ENCODE measurements at places on chromosomes 6 and 20.

GRCh38 chr6:146697921-146698320 lies 99.1 kb downstream of the ADGB start:
- DNase-seq, result no peak

GRCh38 chr6:7728855-7729590 lies 3.1 kb downstream of the BMP6 start:
- no peak for DNase-seq

- DNase-seq, result no peak
Measured at GRCh38 chr6:125597411-125598253, 151.8 kb upstream of the HEY2 start.

- no peak for DNase-seq
Measured at GRCh38 chr20:59221707-59222252, 58.2 kb downstream of the ZNF831 start.

GRCh38 chr6:144326393-144326792 lies 41.3 kb downstream of the UTRN start:
- DNase-seq, result no peak

- no peak for DNase-seq
Measured at GRCh38 chr6:137357263-137357947, 136.8 kb downstream of the OLIG3 start.

GRCh38 chr6:168608113-168608400 lies 167.1 kb downstream of the SMOC2 start:
- no peak for DNase-seq

GRCh38 chr6:3377536-3378397 lies 79.1 kb downstream of the SLC22A23 start:
- DNase-seq, result no peak

- no peak for DNase-seq
Measured at GRCh38 chr6:78947529-78947928, 80.2 kb downstream of the IRAK1BP1 start.

DNA sequence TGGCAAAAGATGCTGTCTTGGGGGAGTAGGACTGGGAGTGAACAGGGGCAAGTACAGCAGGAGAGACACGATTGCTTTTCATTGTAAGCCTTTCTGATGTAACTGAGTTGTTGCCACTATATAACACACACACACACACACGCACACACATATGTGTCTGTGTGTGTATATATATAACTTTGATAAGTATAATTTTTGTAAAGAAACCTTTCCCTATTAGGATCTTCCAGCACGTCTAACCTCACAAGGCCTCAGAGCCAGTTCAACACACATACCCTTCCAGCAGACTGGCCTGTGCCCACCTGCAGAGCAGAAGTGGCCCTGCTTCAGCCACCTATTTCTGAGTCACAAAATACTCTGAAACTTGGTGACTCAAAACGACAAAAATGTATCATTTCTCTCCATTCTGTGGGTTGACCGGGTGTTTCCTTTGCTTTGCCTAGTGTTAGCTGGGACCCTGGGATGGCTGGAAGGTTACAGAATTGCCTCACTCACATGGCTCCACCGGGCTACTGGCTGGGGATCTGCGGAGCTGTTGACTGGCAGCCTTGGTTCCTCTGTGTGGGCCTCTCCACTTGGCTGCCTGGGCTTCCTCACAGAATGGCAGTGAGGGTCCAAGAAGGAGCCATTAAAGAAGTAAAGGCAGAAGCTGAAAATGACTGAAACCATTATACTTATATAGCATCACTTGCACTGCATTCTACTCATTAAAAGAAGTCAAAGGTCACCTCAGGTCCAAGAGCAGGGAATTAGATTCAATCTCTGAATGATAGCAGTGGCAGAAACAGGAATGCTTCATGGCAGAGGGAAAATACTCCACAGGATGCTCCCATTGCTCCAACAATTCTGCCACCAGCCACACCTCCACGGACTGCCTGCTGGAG lies 126.4 kb downstream of the BANF2 start:
- DNase-seq, result no peak
